ENCODE measurements at places on chromosomes 5 and 9.
A peak's percentile ranks its signal among the peaks of the same experiment; 100 is the strongest.

DNA sequence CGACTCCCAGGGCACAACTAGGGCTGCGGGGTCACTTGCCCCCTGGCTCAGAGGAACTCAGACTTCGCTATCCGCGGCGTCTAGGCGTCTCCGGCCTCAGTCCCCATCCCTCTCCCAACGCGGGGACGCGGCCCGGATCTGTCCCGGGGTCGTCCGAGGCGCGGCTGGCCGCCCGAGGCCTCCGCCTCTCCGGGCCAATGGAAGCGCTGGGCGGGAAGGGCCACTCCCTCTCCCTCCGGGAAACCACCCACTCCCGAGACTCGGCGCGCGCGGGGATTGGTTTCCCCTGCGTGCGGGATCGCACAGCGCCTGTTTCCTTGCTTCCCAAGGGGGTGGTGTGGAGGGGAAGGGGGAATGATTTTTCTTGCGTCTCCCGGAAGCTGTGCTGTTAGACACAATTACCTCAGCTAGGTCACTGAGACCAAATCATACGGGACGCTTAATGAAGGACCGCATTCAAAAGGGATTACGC is 38.3 kb downstream of the NR2F1 start:
- peak; percentile 82 for DNase-seq

DNA sequence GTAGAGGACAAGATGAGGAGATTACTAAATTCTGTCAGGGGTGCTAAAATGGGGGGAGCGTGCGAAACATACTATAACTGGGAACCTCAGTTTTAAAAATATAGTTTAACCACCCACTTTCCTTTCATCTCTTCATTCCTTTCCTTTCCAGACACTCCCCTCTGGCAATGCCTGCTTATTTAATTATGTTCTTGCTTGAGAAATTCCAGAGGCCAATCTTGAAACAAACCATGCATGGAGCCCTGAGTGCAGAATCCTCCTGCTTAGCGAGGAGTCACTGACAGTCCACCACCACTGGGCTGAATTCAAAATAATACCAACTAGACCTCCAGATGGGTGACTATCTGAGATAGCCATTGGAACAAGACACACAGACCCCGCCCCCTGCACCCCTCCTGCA is 29.7 kb upstream of the C9orf72 start:
- DNase-seq = no peak

DNA sequence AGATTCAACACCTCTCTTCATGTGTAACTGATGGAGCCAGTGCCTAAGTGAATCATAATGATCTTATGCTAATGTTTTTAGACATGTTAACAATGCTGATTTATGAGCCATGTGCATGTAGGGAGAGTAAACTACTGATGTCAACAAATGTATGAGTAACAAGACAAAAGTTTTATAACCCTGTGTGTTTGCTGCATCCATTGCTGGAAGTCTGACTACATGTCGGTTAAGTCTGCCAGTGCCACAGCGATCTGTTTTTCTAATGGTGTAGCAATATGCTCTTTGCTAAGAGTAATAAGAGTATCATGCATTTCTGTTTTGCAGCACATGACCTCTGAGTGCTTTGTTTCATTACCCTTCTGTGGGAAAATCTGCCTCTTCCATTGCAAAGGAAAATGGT is 26.4 kb upstream of the TMOD1 start:
- DNase-seq = no peak

DNA sequence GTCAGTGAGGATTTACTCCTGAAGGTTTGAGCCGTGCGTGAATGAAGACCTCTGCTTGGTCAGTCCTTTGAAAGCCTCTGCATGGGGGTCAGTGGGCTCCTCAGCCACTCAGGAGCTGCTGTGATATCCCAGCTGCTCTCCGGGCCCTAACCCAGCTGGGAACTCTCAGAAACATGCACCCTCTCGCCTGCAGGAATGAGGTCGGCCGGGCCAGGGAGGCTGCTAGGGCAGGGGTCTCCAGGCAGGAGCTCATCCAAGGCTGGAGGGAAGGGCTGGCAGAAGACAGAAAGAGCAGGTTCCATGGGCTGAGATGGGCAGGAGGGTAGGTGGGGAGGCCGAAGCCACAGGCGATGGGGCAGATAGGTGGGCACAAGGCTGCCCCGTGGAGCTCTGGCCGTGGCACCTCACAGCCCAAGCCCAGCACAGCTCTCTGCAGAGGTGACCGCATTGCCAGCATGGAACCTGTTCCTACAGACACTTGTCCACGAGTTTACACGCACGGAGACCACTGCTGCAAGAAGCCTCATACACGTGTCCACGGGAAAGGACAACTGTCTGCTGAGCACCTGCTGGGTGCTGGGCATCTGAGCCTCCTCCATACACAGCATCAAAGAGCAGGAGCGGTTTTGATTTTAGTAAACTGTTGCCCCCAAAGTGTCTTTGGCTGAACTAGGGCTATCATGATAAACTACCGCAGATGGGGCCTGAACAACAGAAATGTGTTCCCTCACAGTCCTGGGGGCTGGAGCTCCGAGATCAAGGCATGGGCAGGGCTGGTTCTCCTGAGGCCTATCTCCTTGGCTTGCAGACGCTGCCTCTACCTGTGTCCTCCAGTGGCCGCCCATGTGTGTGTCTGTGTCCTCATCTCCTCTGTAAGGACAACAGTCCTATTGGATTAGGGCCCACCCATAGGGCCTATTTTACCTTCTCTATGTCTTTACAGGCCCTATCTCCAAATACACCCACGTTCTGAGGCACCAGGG is 85.2 kb upstream of the ADAMTS2 start:
- no peak for DNase-seq

DNA sequence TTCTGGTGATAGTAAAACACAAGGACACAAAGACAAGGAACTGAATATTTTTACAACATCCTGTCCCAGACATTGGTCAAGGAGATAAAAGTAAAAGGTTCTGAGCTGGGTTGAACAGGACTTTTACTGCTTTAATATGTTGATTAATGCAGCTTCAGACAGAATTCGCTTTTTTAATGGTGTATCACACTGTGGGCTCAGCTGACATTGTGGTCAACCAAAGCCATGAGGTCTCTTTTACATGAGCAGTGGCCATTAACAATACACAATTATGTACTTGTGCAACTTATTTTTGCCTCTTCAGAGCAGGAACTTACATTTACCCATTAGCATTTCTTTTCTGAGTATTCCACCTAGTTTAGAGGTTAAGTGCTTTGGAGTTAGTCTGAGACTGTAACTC is 22.8 kb upstream of the ERBIN start:
- no peak for DNase-seq

- DNase-seq = no peak
These were observed 85.6 kb upstream of the RARS1 start for GRCh38 chr5:168400429-168401220.

DNA sequence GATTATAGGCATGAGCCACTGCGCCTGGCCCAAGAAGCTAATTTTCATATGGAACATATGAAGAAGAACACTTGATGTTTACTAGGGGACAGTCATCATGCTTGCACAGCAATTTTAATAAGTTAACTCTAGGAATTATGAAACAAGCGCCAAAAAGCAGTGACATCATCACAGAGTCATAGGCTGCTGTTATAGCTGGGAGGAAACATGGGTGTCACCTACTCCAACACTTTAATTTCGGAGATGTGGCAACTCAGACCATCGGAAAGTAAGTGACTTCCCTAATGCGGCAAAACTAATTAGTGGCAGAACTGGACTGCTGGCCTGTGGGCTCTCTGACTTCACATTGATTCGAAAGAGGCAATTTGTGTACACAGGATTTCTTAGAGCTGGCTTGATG is 38.1 kb upstream of the EQTN start:
- DNase-seq = no peak

GRCh38 chr5:68253624-68254585 is 38.3 kb downstream of the PIK3R1 start:
- no peak for DNase-seq

All from left renal cortex interstitium (tissue), 4 donors.